T-helper 17 cell (primary cell): ENCODE measurements at places on chromosomes 2 and 18.

DNA sequence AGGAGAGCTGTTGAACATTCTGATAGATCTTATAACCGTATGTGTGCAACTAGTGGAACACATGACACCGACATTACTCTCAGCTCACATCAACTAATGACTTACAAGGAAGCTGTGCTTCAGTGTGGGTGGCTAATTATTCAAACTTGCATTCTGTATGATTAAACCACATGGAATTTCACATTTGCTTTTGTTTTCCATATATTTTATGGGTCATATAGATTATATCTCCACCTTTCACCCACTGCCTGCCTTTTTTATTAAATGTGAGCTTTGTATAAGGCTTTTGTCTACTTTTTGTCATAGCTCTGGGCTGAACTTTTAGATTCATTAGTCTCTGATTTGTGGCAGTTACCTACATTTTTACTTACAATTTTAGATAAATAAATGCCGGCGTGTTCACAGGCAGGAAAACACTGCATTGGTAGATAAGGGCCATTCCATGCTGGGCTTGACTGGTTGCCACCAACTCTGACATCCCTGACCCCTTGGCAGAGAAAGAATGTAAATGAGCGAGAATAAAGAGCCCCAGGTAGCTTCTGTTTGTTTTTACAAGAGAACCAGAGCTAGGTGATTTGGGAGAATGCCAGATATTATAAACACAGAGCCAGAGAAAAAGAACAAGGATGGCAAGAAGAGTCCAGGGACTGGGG is 35.7 kb downstream of the LYPD6 start:
- DNase-seq = no peak

- peak; percentile 34 for DNase-seq
Observed at GRCh38 chr2:16665748-16666448, at the start of gene CYRIA. CYRIA (minus strand) TSS chr2:16665834; CDS start chr2:16588119, 77,715 bp downstream.

- DNase-seq = peak; percentile 28
Observed at GRCh38 chr2:38375696-38376345, 1.3 kb downstream of the ATL2 start.

- DNase-seq = no peak
Observed at GRCh38 chr18:58228176-58228575, 184.2 kb downstream of the NEDD4L start.

- no peak for DNase-seq
Observed at GRCh38 chr2:141142025-141142424, 988.8 kb downstream of the LRP1B start.

DNA sequence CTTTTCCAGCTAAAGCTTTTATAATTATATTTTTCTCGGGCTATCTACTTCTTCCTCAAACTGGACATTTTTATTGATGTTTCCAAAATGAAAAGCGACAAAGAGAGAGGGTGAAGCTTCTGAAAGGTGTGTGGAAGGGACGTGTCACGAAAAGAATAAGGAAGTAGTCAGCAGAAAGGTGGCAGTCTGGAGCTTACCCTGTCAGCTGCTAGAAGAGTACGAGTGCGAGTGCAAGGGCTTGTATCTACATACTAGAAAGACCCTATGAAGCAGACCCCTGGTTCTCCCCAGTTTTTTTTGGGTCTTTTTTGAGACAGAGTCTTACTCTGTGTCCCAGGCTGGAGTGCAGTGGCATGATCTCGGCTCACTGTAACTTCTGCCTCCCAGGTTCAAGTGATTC is 14.6 kb downstream of the FHL2 start:
- no peak for DNase-seq

DNA sequence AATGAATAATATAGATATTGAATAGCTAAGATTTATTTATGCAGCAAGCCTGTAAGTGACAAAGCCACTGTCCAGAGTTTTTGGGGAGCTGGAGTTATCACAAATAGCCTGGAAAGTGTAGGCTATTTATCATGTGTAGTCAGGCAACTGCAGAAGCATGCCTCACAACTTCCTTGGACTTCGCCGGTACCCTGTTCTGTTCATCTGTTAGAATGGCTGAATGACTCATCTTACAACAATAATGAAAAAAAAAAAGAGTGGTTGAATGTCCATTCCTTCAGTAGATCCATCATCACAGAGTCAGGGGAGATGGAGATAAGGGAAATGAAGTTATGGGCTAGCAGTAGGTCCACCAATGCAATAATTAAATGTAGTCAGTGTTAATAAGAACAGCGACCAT is 24.0 kb upstream of the ATP5MC3 start:
- no peak for DNase-seq

- DNase-seq = no peak
Observed at GRCh38 chr2:27798948-27799645, 27.6 kb downstream of the MRPL33 start.
